ENCODE measurements at places on chromosomes 7 and 10. TPM values are rescaled to one million over a fixed set of nuclear protein-coding genes. Genes with fewer than 3 reads are reported as not detected.

Gene CPA2
- not detected for total RNA-seq

Gene PAX4
- total RNA-seq: not detected

Gene CREB3L2
- total RNA-seq: 29.0 TPM

GRCh38 chr7:74583630-74584029 lies 73.9 kb upstream of the GTF2I start:
- no peak overlapping the region for H3K27ac ChIP-seq
- no peak for DNase-seq
- H3K4me1 ChIP-seq: no peaks in the 10 kb centered on the region
- no peaks in the 10 kb centered on the region for H3K36me3 ChIP-seq

DNA sequence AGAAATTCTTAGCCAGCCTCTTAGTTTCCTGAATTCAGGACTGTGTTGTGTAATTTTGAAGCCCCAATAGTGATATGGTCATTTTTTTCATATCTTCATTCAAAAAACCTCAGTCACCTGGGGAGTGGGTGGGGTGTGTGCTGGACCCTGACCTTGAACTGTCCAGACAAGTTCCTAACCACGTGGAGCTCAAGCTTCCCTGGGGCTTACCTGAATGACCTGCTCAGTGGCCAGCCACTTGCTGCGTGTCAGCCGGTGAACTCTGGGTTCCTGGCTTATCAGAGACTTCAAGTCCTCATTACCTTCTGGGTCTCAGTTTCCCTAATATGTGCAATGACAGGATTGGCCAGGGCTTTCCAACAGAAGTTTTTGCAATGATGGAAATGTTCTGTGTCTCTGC lies 27.1 kb downstream of the MGMT start:
- H3K4me3 ChIP-seq: no peak overlapping the region
- no peaks in the 10 kb centered on the region for H3K27me3 ChIP-seq
- H3K27ac ChIP-seq: no peak overlapping the region
- DNase-seq: no peak
- H3K36me3 ChIP-seq: peaks cover 38% of the 10 kb centered on the region
- H3K4me1 ChIP-seq: no peaks in the 10 kb centered on the region
